ENCODE measurements at places on chromosomes 7 and 10. TPM values are rescaled to one million over a fixed set of nuclear protein-coding genes. Genes with fewer than 3 reads are reported as not detected.

The PVRIG gene
- 3.1 TPM for total RNA-seq

The TRIL gene
- total RNA-seq: 1.4 TPM

The SP8 gene
- total RNA-seq: not detected

The NKX2-3 gene
- 4.4 TPM for total RNA-seq

The C10orf105 gene
- total RNA-seq: 0.06 TPM

The CCDC146 gene
- 29.7 TPM for total RNA-seq

The LSM5 gene
- 28.0 TPM for total RNA-seq

The SLC18A2 gene
- 5.7 TPM for total RNA-seq

The CALHM1 gene
- total RNA-seq: not detected
